ENCODE measurements at places on chromosomes 3 and 15. TPM values are rescaled to one million over a fixed set of nuclear protein-coding genes. Genes with fewer than 3 reads are reported as not detected.

The VPS8 gene
- 25.9 TPM for total RNA-seq

The PRSS50 gene
- total RNA-seq: not detected

The SV2B gene
- total RNA-seq: 0.04 TPM

The EEF1AKMT4 gene
- total RNA-seq: 14.2 TPM

The MESP2 gene
- total RNA-seq: not detected

The KIF7 gene
- 3.4 TPM for total RNA-seq

The ADGRG7 gene
- total RNA-seq: not detected

The TCF12 gene
- 63.6 TPM for total RNA-seq

The IMPG2 gene
- 0.06 TPM for total RNA-seq

The CCDC191 gene
- 2.0 TPM for total RNA-seq

The ZNF80 gene
- 2.1 TPM for total RNA-seq

The TRH gene
- not detected for total RNA-seq

The SLC9A9 gene
- 1.0 TPM for total RNA-seq

The C3orf18 gene
- 11.3 TPM for total RNA-seq

Measured in activated CD8-positive, alpha-beta memory T cell treated with anti-CD3 and anti-CD28 coated beads for 36 hours (primary cell).